Chondrocyte (in vitro differentiated cells): ENCODE measurements at places on chromosomes 12 and 14. TPM values are rescaled to one million over a fixed set of nuclear protein-coding genes. Genes with fewer than 3 reads are reported as not detected.

KRT6C gene
- not detected in 3 replicates for total RNA-seq

MLH3 gene
- 18.7 to 21.3 TPM (median 21.2 TPM) in 3 replicates for total RNA-seq

DNA sequence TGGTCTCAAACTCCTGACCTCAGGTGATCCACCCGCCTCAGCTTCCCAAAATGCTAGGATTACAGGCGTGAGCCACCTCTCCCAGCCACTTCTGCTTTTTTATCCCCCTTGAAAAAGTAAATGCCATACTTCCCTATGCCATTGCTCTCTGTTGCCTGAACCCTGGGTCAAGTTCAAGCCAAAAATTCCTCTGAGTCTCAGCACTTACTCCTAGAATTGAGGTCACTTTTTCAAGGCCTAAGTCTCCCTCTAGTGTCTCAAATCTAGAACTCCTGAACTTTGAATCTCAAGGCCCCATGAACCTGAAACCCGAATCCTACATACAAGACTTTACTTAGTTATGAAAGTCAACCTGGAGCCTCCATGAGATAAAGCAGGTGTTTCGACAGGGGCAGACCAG, 1.4 kb upstream of the APOBEC1 start:
- no peak for DNase-seq

TAS2R20 gene
- 0.49 to 2.6 TPM (median 0.82 TPM) in 3 replicates for total RNA-seq

- no peak for DNase-seq
Measured at GRCh38 chr14:62280366-62280765, 518.1 kb downstream of the SNAPC1 start.

GPRC5A gene
- 8.1 to 13.1 TPM (median 10.5 TPM) in 3 replicates for total RNA-seq

- no peak for DNase-seq
Measured at GRCh38 chr14:95478309-95478708, 38.1 kb downstream of the SYNE3 start.

DNA sequence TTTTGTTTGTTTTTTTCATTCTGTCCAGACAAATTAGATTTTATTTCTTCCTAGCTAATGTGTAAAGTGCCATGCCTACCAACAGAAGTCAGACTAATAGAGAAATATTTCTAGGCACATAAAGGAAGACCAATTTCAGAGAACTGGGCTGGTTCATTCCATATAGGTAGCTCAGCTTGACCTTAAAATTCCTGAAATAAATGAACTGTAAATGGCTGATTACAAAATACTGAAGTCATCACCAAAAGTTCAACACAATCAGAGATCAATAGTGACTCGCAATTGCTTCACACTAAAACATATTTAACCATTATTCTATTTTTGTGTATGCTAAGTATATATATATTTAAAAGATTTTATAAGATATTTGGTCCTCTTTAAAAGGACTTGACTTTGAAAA, 34.2 kb downstream of the PTPRB start:
- no peak for DNase-seq

- no peak for DNase-seq
Measured at GRCh38 chr12:96368233-96368632, 32.0 kb downstream of the CDK17 start.
